Activated CD8-positive, alpha-beta memory T cell treated with anti-CD3 and anti-CD28 coated beads, Interleukin-2, amount 50 U/mL, for 48 hours (primary cell): ENCODE measurements at places on chromosomes 4 and X.

DNA sequence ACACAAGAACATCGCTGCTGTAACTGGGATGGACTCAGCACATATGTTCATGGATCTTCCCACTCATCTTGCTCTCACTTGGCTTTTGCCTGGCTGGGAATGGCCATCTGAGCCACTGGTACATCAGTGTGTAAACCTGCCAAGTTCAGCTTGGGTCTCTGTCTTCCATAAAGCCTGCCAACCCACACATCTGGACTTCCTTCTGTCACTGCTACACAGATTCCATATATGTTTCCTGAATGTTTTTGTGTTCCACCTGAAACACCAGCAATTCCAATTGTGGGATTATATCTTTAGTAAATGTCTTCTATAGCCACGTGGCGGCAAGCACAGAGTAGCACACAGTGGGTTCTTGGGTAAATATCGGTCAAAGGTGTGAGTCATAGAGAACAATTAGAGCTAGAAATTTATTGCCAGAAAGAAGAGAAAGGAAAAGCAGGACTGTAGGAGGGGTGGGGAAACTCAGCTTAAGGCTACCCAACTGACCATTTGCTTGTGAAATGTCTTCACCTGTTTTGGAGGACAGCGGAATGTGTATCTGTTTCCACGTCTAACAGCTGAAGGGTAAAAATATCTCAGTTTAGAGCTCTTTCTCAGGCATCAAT, 125.9 kb downstream of the MFAP3L start:
- DNase-seq, result no peak

DNA sequence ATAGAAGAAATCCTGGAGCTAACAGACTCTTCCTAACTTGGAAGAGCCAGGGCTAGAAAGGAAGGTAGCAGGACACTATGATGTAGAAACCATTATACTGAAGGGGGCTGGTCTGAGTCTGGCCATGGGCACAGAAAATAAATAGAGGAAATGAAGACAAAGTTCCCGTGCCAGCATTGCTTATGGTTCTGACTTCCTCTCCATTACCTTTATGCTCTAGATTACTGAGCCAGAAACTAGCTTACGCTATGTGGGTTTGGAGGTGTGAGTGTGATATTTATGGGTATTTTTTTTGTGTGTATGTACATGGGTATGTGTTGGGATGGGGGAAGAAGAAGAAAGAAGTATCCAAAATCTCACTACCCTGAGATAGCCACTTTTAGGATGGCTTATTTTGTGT, 148.3 kb downstream of the GLUD2 start:
- no peak for DNase-seq

DNA sequence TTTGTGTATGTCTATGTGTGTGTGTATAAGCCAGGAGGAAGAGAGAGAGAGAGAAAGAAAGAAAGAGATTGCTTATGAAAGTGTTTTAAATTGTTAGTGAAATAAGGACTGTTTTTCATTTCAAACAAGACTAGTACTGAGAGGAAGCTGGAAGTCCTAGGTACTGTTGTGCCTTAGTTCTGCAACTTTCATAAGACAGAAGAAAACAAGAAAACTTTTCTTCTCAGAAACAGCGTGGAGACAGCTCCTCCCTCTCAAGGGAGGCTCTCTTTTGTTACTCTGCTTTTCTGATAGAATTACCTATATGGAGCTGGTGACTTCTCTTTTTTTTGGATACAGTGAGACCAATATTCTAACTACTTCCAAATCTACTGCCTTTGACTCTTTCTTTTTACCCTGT, 62.5 kb downstream of the BANK1 start:
- no peak for DNase-seq

GRCh38 chr4:20109391-20109790, 142.3 kb upstream of the SLIT2 start:
- no peak for DNase-seq

DNA sequence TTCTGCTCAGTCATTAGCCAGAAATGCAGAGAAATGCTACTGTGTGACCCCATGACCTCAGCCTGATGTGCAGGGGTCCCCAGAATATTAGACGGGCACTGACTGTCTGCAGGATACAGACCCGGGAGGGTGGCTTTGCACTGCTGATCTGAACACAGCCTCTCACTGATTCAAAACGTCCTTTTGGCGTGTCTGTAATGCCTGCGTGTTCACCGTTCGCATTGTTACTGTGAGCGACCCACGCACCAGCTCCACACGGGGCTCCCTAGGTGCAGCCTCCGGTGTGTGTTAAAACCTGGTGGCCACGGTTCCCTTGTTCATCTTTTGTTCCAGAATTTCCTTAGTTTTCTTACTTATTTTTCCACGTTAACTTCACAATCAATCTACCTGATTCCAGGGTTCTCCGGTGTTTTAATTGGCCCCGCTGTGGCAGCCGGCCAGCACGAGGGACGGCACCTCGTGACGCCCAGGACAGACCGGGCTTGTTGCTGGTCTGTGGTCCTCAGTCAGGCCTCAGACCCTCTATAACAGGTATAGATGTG, 32.0 kb upstream of the SPON2 start:
- no peak for DNase-seq
